IMR-90 (cell line): ENCODE measurements at places on chromosomes 3 and 15. TPM values are rescaled to one million over a fixed set of nuclear protein-coding genes. Genes with fewer than 3 reads are reported as not detected.

Gene LEKR1
- total RNA-seq = 0.36 and 0.56 TPM in 2 replicates

Gene GOLGA8T
- total RNA-seq = not detected in 2 replicates

Gene RETNLB
- total RNA-seq = not detected in 2 replicates

Gene MELTF
- 0.18 and 0.28 TPM in 2 replicates for total RNA-seq

Gene KCNMB2
- total RNA-seq = not detected in 2 replicates

Gene GPR160
- total RNA-seq = 0.18 and 0.28 TPM in 2 replicates

Gene GCNT3
- total RNA-seq = not detected in 2 replicates

Gene PRR20G
- total RNA-seq = not detected in 2 replicates

Gene ITIH1
- total RNA-seq = not detected in 2 replicates

DNA sequence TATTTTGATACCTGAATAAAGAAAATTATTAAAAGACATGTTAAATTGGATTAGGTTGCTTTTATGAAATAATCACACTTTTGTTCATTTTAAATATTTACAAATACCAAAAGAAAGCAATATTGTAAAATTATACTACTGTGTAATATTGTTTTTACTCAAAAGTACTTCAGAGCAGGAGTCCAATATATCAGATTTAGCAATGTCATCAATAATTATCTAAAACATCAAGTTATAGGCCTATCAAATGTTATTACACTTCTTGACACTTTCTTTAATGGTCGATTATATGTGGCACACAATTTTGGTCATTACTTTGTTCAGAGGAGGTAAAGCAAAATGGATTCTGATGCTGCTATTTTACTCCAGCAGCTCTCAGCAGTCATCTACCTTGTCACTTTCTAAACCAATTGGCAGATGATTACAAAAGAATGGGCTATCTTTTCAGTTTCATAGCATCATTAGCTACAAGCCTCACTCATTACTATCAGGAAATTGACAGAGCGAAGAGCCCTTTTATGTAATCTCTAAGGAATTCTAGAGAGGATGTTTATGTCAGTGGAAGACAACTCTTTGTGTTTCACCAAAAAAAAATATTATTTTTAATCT lies 318.6 kb downstream of the PLOD2 start:
- DNase-seq = no peak

GRCh38 chr3:66800941-66801545 lies 197.1 kb upstream of the KBTBD8 start:
- DNase-seq = peak; percentile 73

DNA sequence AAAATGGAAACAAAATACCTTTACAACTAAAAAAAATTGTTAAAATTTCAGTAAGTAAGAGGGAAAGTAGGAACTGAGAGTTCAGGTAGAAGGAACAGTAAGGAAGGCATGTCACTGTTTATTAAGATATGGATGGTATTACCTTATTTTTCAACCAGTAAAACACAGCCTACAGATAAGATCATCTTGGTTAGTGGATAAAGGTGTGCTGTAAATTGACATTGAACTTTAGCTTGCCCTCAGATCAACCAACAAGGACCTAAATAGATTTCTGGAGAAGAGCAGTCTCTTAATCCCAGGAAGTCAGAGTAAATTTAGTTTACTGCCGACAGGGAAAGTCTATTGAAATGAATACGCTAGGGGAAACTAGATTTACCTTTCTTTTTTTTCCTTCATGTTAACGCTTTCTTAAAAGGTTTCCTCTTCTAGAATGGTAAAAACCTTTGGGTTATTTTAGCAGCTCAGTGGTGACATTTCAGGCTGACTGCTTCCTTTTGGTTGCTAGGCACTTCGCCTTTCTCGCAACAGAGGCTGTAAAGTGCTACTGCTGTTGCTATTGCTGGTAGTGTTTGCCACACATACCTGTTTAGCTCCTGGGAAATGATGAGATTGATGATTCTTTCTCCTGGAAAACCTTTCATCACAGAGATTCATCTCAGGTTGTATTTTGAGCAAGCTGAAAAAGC lies 12.9 kb downstream of the DZIP3 start:
- DNase-seq = no peak

DNA sequence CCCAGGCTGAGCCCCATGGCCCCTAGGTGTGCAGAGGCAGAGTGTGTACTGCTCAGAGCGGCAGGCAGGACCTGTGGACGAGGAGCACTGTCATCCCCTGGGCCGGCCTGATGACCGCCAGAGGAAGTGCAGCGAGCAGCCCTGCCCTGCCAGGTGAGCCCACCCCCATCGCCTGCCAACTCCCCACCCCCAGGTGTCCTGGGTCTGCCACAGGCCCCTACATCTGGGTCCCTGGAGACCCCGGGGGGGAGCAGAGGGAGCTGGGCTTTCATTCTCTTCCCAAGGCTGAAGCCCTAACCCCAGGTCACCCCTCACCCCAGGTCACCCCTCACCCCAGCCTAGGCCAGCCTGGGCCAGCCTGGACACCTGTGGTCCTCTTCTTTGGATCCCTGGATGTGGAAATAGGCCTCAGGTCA lies 93.1 kb downstream of the TBC1D2B start:
- DNase-seq = no peak

- DNase-seq = peak; percentile 75
These were observed 99.5 kb upstream of the FAM98B start for GRCh38 chr15:38354315-38354929.

- DNase-seq = no peak
These were observed 440.1 kb downstream of the ZNF385D start for GRCh38 chr3:21310891-21311290.

- DNase-seq = no peak
These were observed 20.9 kb downstream of the FBXO22 start for GRCh38 chr15:75924576-75924975.

DNA sequence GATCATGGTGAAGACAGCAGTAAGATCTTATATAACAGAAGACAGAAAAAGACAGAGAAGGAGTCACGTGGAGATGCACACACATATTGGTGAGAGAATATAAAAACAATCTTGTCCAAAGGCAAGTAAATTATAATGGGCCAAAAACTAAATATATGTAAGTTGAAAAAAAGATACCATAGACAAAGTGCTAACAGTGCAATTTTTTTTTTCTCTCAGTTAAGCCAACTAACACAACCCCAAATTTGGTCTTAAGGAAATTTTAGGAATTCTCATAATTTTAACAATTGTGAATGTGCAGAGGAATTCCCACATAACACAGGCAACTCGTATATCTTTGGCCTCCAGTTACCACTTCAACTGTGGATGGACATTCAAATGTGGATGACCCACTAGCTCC lies 432.2 kb downstream of the SOX2 start:
- no peak for DNase-seq

GRCh38 chr3:185815391-185816282 lies 9.2 kb downstream of the IGF2BP2 start:
- peak; percentile 52 for DNase-seq

GRCh38 chr3:179098388-179099077 lies 26.9 kb upstream of the ZMAT3 start:
- DNase-seq = peak; percentile 82

DNA sequence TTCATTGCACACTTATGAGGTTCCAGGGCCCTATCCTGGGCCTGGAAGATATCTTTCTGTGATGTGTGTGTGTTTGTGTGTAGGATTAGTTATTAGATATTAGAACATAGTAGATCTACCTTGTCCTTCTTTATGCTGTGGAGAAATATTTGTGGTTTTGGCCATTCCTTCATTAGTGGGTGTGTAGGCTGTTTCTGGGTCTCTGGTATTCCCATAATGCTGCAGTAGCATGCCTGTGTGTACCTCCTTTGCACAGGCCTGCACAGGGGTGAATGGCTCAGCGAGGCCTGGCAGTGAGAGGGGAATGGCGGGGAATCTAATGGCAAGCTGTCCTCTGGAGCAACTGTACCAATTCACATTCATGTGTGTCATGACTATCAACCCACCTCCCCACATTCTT lies 125.8 kb upstream of the MRPS22 start:
- DNase-seq = no peak

GRCh38 chr3:9838856-9839255 lies 5.0 kb downstream of the RPUSD3 start:
- no peak for DNase-seq

GRCh38 chr3:32143849-32144757 lies 37.7 kb downstream of the GPD1L start:
- peak; percentile 97 for DNase-seq

GRCh38 chr3:82259994-82260393 lies 498.5 kb upstream of the GBE1 start:
- DNase-seq = no peak

- DNase-seq = no peak
These were observed 20.0 kb downstream of the ATRIP start for GRCh38 chr3:48466386-48467109.

DNA sequence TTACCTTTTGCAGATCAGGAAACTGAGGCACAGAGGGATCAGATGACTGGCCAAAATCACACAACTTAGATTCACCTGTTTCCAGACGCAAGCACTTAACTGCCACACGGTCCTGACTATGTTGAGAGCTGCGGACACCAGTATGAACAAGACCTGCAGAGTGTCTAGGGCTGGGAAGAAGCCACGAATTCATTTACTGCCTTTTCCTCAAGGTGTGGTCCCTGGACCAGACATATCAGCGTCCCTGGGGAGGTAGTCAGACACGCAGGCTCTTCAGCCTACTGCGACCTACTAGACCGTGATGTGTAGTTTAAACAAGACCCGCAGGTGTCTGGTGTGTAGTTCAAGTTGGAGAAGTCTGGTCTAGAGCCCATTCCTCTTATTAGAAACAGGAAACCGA lies 541 bp upstream of the SLC6A11 start:
- DNase-seq = no peak
